Globus pallidus (tissue), 1 donor: ENCODE measurements at places on chromosomes 6 and 20.

DNA sequence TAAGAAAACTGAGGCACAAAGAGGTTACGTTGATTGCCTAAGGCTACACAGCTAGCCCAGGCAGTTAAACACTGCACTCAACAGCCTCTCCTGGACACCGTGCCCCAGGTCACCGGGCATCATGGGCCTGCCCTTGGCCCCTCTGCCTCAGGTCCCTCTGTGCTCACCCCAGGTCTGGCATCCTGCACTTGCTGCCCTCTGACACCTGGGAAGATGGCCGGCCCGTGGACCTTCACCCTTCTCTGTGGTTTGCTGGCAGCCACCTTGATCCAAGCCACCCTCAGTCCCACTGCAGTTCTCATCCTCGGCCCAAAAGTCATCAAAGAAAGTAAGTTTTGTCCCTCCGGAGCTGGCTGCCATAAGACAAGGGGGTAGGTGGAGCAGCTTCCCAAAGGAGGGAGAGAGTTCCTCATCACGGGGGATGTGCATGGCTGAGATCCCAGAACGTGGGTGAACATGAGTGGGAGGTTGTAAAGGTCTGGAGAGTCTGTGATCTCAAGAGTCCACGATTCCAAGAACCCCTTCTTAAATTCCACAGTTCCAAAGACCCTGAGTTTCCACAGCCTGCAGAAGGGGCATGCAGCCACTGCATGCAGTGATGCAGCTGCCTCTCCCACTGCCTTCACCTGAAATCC, 3.0 kb downstream of the BPIFB1 start:
- DNase-seq, result no peak

- no peak for DNase-seq
Measured at GRCh38 chr20:62918147-62918546, 8.2 kb downstream of the DIDO1 start.

- no peak for DNase-seq
Measured at GRCh38 chr6:136790411-136791295, 1.6 kb downstream of the MAP3K5 start.

DNA sequence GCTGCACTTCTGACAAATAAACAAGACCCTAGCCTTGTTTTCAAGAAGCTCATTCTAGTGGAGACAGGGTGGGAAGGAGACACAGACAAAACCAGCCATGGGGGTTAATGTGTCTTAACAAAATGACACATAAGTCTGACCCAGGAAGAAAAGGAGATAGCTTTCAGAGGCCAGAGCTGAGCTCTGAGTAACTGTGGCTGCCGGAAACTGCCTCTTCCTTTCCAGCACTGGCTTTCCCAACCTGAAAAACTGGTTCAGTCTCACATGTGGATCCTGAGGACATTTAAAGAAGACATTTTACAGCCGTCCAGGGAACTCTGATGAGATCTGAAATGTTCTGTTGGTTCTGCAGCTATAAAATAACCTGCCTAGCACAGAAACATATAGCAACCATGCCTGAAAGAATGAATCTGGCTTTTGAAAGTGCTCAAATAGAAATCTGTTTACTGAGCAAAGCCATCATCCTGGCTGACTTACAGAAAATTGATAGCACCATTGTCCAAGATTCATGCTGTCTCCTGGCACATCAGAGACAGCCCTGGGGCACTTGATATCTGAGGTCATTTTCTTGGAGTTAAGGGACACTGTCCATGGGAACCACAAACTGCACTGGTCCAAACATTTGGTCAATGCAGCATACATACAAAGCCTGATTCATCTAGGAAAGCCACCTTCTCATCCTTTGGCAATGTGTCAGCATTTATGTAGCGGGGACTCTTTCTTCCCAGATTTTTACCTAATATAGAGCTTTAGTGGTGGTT, 83.2 kb upstream of the PAX1 start:
- no peak for DNase-seq

GRCh38 chr6:79796197-79796596, 151.2 kb downstream of the ELOVL4 start:
- DNase-seq, result no peak

DNA sequence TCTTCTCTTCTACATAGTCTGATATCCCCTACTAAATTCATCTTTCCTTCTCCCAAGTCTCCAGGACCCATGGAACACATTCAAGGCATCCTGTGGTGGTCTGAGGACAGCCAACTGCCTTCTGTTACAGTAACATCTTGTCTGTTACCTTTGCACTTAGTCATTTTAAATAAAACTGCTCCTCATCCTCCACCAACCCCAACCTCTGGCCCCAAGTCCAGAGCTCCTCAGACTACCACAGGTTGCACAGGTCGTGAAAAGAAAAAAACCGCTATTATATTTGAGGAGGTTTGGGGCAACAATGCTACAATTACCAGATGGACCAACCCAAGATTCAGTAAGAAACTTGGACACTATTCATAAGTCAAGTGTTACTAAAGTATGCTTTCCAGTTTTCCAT, 49.9 kb downstream of the MAN1A1 start:
- DNase-seq, result no peak

DNA sequence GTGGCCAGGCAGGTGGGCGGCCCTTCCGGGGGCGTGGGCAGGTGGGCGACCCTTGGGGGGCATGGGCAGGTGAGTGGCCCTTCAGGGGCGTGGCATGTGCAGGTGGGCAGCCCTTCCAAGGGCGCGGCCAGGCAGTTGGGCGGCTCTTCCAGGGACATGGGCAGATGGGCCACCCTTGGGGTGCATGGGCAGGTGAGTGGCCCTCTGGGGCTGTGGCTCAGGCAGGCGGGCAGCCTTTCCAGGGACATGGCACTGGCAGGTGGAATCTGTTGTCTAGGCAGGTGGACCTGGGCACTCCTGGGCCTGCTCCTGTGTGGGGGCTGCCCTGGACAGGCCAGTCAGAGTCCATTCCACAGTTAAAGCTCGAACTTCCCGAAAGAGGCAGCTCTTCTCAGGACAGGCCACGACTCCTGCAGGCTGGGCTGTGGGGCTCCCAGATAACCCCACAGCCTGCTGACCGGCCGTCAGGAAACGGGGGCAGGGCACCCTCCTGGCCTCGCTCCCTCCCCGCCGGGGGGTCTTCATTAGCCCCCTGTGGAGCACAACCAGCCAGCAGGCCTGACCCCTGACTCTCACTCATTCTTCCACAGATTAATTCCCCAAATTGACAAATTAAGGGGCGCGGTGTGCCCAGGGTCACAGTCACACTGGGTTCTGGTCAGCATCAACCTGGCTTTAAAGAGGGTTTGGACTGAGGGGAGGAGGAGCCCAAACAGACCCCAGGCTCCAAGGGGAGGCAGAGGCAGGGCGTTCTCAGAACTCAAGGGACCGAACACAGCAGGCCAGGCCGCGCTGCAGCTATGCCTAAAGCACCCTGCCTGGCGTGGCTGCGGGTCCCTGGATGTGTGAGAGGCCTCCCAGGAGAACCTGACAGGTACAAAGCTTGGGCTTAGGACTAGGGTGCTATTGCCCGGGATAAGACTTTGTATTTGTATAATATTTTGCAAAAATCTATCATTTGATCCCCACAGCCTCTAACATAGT, 130.0 kb downstream of the DLL1 start:
- no peak for DNase-seq

GRCh38 chr6:143093290-143093689, 32.6 kb downstream of the AIG1 start:
- DNase-seq, result no peak

DNA sequence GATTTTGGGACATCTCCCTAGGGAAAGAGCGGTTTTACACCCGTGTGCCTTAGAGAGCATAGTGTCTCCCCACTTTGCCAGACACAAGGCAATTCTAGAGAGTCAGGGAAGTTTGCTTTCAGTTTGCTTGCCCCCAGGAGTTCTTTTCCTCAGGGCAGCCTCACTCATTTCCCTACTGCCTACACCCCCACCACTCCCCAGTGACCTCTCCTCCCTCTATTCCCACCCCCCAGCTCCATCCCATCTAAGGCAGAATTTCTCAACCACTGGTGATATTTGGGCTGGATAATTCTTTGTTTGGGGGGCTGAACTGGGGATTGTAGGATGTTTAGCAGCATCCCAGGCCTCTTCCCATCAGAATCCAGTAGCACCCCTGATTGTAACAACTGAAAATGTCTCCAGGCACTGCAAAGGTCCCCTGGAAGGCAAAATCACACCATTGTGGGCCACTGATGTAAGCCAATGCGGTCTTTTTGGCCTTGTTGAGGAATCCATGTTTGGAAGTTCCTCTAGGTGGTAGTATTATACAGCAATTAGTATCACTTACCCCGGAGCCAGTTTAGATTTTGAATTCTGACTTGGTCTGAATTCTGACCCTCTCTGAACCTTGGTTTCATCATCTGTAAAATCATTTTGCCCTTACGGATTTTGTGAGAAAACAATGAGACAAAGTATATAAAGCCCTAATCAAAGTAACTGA, 1.3 kb downstream of the EPPIN start:
- DNase-seq, result peak; percentile 14

GRCh38 chr20:57980506-57980905, 247.9 kb downstream of the ANKRD60 start:
- DNase-seq, result no peak

GRCh38 chr6:159726918-159727716, at the start of gene WTAP:
Gene WTAP (plus strand): TSS chr6:159727506. CDS start chr6:159736266, 8,760 bp downstream.
- DNase-seq, result peak; percentile 92

DNA sequence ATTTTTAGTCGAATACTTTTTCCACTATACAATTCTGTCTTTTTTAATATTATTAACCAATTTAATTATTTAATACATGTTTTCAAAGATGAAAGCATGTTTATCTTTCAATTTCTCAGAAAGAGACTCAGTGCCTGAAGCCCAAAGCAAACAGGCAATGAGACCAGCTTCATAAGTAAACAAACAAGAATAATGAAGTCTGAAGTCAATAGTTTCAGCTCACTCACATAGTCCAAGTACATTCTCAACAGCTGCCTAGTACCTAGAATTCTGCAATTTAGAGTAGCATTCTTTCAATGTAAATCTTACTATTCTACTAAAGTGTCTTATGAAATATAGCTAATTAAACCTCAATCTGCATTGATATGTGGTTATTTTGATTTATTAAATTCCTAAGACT, 626.5 kb upstream of the NRSN1 start:
- no peak for DNase-seq

- DNase-seq, result no peak
Measured at GRCh38 chr6:119535332-119535731, 185.8 kb upstream of the MAN1A1 start.

GRCh38 chr20:24437196-24438082, 32.0 kb upstream of the SYNDIG1 start:
- DNase-seq, result no peak

GRCh38 chr6:109458774-109459531, 3.4 kb upstream of the MICAL1 start:
- DNase-seq, result peak; percentile 41

DNA sequence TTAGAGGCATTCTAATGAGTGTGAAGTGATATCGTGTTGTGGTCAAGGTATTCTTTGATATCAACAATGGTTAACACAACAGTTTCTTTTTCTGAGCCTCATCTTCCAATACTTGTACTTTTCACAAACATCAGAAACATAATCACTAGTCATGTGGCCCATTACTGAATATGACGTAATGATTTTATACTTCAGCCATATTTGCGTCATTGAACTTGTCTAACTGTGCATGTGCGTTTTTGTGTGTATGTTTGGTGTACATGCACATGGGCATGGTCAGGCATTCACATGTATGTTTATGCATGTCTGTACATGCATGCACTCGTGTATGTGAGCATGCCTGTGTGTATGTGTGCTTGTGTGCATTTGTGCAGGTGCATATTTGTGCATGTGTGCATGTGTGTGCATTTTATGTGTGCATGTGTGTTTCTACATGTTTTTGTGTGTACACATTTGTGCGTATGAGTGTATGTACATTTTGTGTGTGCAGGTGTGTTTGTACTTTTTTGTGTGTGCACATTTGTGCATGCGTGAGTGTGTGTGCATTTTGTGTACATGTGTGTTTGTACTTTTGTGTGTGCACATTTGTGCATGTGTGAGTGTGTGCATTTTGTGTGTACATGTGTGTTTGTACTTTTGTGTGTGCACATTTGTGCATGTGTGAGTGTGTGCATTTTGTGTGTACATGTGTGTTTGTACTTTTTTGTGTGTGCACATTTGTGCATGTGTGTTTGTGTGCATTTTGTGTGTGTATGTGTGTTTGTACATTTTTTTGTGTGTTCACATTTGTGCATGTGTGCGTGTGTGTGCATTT, 29.4 kb downstream of the PRR18 start:
- DNase-seq, result no peak

- no peak for DNase-seq
Measured at GRCh38 chr6:13027207-13027606, 301.1 kb downstream of the TBC1D7 start.

- peak; percentile 53 for DNase-seq
Measured at GRCh38 chr6:109526905-109527628, 44.0 kb upstream of the ZBTB24 start.

- DNase-seq, result no peak
Measured at GRCh38 chr20:39036851-39037250, 74.7 kb downstream of the DHX35 start.

- no peak for DNase-seq
Measured at GRCh38 chr6:146433881-146434731, 109.5 kb upstream of the RAB32 start.

GRCh38 chr6:160832422-160832821, 130.4 kb downstream of the PLG start:
- DNase-seq, result no peak

DNA sequence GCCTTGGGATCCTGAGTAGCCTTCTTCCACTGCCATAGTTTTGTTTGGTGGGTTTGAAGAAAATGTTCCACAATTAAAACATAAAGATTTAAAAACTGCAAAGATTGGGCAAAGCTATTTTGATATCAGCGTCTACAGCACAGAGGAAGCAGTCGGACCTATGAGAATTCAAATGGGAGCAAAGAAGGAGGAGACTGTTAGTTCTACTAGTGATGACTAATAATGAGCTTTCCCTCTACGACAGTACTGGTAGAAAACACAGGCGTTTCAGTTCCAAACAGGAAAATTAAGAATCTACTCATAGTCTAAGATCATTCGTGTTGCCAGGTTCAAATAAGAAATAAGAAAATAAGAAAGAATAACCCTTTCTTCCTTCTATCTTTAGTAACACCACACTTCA, 121.2 kb downstream of the INSM1 start:
- peak; percentile 14 for DNase-seq

DNA sequence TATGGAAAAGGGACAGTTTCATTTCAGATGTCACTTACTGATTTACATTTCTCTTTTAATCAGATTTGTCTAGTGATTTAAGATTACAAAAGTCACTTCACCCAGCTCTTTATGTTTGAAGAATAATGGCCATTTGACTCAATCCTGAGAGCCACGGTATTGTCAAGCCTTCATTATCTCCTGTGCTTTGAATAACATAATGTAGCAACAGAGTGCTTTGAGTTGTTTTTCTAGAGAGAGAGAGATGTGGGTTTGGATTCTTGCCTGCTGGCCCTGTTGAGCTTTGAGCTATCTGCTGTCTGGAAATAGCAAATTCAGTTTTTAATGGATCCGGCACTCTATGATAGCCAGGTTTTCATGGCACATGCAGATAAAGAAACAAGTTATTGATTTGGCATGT, 478.4 kb upstream of the SOX4 start:
- no peak for DNase-seq

GRCh38 chr20:41408986-41409385, 42.4 kb upstream of the EMILIN3 start:
- DNase-seq, result peak; percentile 31
